ENCODE measurements at places on chromosomes 4 and X. TPM values are rescaled to one million over a fixed set of nuclear protein-coding genes. Genes with fewer than 3 reads are reported as not detected.

TSPAN7 gene
- 13.7 TPM for total RNA-seq

- H3K36me3 ChIP-seq: no peaks in the 10 kb centered on the region
- no peak for DNase-seq
- no peak overlapping the region for H3K27ac ChIP-seq
- H3K4me1 ChIP-seq: no peaks in the 10 kb centered on the region
- H3K27me3 ChIP-seq: no peaks in the 10 kb centered on the region
These were observed 69.3 kb downstream of the MTMR1 start for GRCh38 chrX:150762258-150763165.

DNA sequence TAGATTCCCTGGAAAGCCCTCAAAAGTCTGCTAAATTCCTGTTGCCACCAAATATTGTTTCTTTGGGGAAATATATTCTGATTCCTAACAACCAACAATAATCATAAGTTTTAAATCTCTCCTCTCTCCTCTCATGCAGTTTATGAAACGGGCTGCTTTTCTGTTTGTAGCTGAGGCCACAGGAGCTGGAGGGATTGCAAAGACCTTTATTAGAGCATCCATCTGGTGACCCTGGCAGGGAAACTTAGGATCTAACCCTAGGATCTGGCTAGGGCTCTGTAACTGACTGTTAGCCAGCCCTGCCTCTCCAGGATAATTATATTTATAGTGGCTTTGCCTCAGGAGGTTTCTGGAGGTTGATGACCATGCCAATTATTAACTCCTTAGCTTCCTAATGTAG lies 56.9 kb downstream of the SMAD1 start:
- no peaks in the 10 kb centered on the region for H3K4me1 ChIP-seq
- no peak overlapping the region for H3K4me3 ChIP-seq
- H3K36me3 ChIP-seq: no peaks in the 10 kb centered on the region
- no peak for DNase-seq
- H3K27ac ChIP-seq: no peak overlapping the region
- H3K27me3 ChIP-seq: no peaks in the 10 kb centered on the region

DNA sequence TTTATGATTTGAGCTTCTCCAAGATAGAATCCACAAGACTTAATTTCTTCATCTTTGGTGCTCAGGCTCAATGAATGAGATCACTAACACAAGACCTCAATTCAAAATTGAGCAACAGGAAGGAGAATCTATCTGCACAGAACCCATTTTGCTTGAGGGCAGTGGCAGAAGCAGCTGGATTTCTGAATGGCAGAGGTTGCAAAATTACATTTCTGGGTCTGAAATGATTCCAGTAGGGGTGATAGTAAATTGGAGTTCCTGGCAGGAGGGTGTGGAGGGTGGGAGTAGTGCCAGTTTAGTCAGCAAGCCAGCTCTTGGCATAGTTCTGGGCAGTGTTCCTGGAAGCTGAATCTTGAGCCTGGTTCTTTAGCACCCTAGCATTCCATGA lies 281.1 kb downstream of the SLC7A11 start:
- no peaks in the 10 kb centered on the region for H3K27me3 ChIP-seq
- H3K4me3 ChIP-seq: no peak overlapping the region
- no peaks in the 10 kb centered on the region for H3K36me3 ChIP-seq
- no peak overlapping the region for H3K27ac ChIP-seq
- no peaks in the 10 kb centered on the region for H3K4me1 ChIP-seq
- DNase-seq: no peak

GRCh38 chr4:125303821-125304220 lies 10.9 kb upstream of the FAT4 start:
- H3K27ac ChIP-seq: no peak overlapping the region
- H3K27me3 ChIP-seq: no peaks in the 10 kb centered on the region
- no peak overlapping the region for H3K4me3 ChIP-seq
- H3K36me3 ChIP-seq: no peaks in the 10 kb centered on the region

TCEAL6 gene
- total RNA-seq: not detected

- no peaks in the 10 kb centered on the region for H3K4me1 ChIP-seq
- H3K4me3 ChIP-seq: no peak overlapping the region
- no peaks in the 10 kb centered on the region for H3K36me3 ChIP-seq
- H3K27me3 ChIP-seq: no peaks in the 10 kb centered on the region
These were observed 168.9 kb downstream of the BCOR start for GRCh38 chrX:39928704-39929378.

DNA sequence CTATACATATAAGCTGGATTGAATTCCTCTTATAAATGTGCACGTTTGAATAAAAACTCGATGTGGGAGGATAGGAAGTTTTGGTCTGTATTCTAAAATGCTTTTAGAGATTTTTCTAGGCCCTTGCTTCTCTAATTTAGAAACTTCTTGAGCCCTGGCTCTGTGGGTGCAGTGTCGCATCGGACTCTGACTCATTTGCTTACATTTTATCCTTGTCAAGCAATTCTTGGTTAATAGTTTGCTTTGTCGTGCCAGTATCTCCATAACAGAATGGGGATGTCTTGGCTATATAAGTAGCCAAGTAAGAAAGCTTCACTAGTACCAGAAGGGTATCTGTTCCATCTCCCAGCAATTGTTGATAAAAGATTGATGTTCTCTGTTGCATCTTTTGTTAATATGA lies 10.7 kb downstream of the SGMS2 start:
- no peak for DNase-seq
- no peaks in the 10 kb centered on the region for H3K36me3 ChIP-seq
- no peak overlapping the region for H3K4me3 ChIP-seq
- H3K4me1 ChIP-seq: peaks cover 14% of the 10 kb centered on the region

HSFX3 gene
- 0.49 TPM for total RNA-seq

DNA sequence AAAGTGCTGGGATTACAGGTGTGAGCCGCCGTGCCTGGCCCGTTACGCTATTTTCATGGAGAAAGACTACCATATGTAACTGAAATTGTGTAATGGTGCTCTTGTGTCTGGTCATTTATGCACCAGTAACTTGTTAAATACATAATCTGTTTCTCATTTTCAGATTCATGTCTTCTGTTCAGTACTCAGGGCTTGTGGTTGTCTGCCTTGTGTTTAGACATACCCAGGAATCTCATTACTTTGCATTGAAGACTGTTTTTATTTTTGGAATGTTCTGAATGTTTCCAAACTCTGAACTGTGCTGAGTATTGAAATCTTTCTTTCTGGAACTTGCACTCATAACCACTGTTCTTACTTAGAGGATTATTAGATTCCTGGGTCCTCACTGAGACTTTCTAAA lies 52.8 kb downstream of the PDLIM5 start:
- H3K36me3 ChIP-seq: no peaks in the 10 kb centered on the region
- peaks cover 84% of the 10 kb centered on the region for H3K4me1 ChIP-seq
- H3K4me3 ChIP-seq: no peak overlapping the region
- no peak for DNase-seq

- no peak for DNase-seq
- no peak overlapping the region for H3K4me3 ChIP-seq
- no peaks in the 10 kb centered on the region for H3K36me3 ChIP-seq
- H3K27ac ChIP-seq: no peak overlapping the region
- no peaks in the 10 kb centered on the region for H3K4me1 ChIP-seq
These were observed 36.1 kb downstream of the ZCCHC13 start for GRCh38 chrX:74340051-74340450.

CT83 gene
- not detected for total RNA-seq

DNA sequence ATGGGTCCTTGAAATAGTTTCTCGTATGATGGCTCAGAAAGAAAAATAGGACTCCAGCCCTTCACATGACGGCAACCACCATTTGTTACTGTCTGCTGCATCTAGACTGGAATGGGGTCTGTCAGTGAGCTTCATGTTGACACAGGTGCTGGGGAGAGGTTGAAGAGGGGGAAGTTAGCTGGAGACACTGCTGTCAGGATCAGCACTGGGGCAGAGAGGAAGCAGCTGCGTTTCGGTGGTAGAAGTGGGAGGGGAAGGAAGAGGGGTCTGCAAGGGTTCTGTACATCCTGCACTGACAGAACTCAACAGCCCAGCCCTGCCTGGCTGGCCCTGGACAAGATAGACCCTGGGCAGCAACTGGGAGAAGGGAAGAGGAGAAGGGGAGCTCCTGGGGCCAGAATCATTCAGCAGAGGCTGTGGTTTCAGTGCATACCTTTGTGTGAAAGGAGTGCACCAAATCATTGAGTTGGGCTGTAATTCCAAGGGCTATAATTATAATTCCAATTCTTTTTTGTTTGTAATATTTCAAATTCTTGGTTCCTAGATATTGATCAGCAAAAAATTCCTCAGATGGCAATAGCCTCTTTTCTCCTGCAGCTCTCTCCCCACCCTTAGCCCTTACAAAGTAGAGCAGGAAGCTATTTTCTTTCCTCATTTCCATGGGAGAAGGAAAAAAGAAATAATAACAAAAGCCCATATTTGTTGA lies 119.4 kb upstream of the C1GALT1C1 start:
- no peaks in the 10 kb centered on the region for H3K27me3 ChIP-seq
- no peaks in the 10 kb centered on the region for H3K36me3 ChIP-seq
- no peak for DNase-seq
- no peaks in the 10 kb centered on the region for H3K4me1 ChIP-seq
- no peak overlapping the region for H3K27ac ChIP-seq
- H3K4me3 ChIP-seq: no peak overlapping the region

MMRN1 gene
- total RNA-seq: 1.5 TPM

DNA sequence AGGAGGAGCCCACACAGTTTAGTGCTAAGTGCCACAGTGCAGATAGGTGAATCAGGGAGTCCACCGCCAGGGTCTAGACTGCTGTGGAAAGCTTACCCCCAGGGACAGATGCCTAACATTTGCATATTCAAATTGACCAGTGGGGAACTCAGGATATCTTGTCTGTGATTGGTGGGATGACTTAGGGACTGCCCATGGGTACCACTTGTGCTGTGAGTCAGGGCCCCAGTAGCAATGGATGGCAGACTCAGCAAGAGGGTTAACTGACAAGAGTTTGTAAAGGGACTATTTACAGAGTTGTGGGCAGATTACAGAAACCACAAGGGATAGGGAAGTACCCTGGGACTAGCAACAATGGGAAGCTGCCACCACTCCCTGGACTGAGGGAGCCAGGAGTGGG lies 282.1 kb downstream of the BCOR start:
- peaks cover 8% of the 10 kb centered on the region for H3K4me1 ChIP-seq
- H3K27ac ChIP-seq: no peak overlapping the region
- no peak for DNase-seq
- H3K36me3 ChIP-seq: no peaks in the 10 kb centered on the region
- H3K27me3 ChIP-seq: peaks cover 56% of the 10 kb centered on the region

H2BW2 gene
- not detected for total RNA-seq

DNA sequence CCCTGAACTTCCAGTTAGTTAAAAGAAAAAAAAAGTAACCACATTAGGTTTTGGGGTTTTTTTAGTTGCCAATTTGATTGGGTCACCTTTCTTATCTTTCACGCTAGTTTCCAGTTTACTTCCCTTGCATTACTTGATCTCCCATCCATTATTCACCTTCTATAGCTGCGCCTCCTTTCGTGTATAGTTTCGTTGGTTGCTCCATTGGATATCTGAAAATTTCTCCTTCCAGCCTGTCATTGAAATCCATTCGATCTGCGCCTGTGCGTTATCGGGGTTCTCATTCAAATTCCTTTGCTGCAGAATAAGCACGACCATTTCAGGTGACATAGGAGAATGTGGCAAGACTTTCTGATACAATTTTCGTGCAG lies 764 bp downstream of the TRAPPC11 start:
- H3K4me3 ChIP-seq: peak overlapping the region; percentile 95
- peak overlapping the region; percentile 88 for H3K27ac ChIP-seq
- H3K4me1 ChIP-seq: peaks cover 17% of the 10 kb centered on the region
- no peak for DNase-seq
- H3K27me3 ChIP-seq: no peaks in the 10 kb centered on the region
- no peaks in the 10 kb centered on the region for H3K36me3 ChIP-seq

- peaks cover 4% of the 10 kb centered on the region for H3K4me1 ChIP-seq
- no peak overlapping the region for H3K27ac ChIP-seq
- DNase-seq: no peak
- no peak overlapping the region for H3K4me3 ChIP-seq
- H3K36me3 ChIP-seq: no peaks in the 10 kb centered on the region
- H3K27me3 ChIP-seq: no peaks in the 10 kb centered on the region
These were observed 34.7 kb downstream of the ABLIM2 start for GRCh38 chr4:8123870-8124269.

GRCh38 chr4:28310926-28311325 lies 1450.3 kb downstream of the STIM2 start:
- no peak overlapping the region for H3K27ac ChIP-seq
- no peaks in the 10 kb centered on the region for H3K27me3 ChIP-seq
- DNase-seq: no peak
- no peak overlapping the region for H3K4me3 ChIP-seq

GRCh38 chrX:920234-920799 lies 289.7 kb downstream of the SHOX start:
- no peak overlapping the region for H3K27ac ChIP-seq
- no peaks in the 10 kb centered on the region for H3K4me1 ChIP-seq
- H3K36me3 ChIP-seq: no peaks in the 10 kb centered on the region
- H3K4me3 ChIP-seq: no peak overlapping the region

SLC9B1 gene
- 0.54 TPM for total RNA-seq

PPP2R2C gene
- 8.1 TPM for total RNA-seq

ASB9 gene
- 2.8 TPM for total RNA-seq

DNA sequence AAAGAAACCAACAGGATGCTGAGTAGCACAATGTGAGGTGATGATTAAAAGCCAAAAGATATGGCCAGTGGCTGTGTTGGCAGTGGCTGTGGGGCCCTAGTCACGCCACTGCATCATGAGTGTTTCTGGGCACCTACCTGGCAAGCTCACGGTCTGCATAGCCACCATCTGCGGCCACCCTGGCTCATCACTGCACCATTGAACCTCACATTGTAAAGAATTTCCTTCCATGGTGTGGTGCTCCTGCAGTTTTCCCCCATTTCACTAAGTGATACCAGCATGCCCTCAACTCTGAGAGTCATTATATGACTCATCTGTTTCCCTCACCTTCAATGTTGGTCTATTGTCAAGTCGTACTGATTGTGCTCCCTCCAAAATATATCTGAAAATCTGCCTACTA lies 45.5 kb upstream of the CLNK start:
- no peaks in the 10 kb centered on the region for H3K4me1 ChIP-seq
- DNase-seq: no peak
- no peaks in the 10 kb centered on the region for H3K27me3 ChIP-seq
- no peak overlapping the region for H3K27ac ChIP-seq
- H3K36me3 ChIP-seq: no peaks in the 10 kb centered on the region
- no peak overlapping the region for H3K4me3 ChIP-seq

FHIP1A gene
- 22.8 TPM for total RNA-seq

- no peaks in the 10 kb centered on the region for H3K36me3 ChIP-seq
- H3K4me1 ChIP-seq: no peaks in the 10 kb centered on the region
- no peaks in the 10 kb centered on the region for H3K27me3 ChIP-seq
- no peak overlapping the region for H3K4me3 ChIP-seq
- DNase-seq: no peak
These were observed 349.7 kb downstream of the IQCM start for GRCh38 chr4:149465955-149466354.

Measured in heart left ventricle (tissue), 16 donors.